Erythroblast (primary cell): ENCODE measurements at places on chromosomes 2 and 18.
A peak's percentile ranks its signal among the peaks of the same experiment; 100 is the strongest.

GRCh38 chr2:128497461-128497860 is 178.8 kb upstream of the HS6ST1 start:
- no peak for DNase-seq

- peak; percentile 64 for DNase-seq
These were observed 106.9 kb downstream of the FBXO15 start for GRCh38 chr18:74040459-74041332.

- DNase-seq: peak; percentile 2
These were observed 36.5 kb upstream of the CYTIP start for GRCh38 chr2:157480182-157480961.

DNA sequence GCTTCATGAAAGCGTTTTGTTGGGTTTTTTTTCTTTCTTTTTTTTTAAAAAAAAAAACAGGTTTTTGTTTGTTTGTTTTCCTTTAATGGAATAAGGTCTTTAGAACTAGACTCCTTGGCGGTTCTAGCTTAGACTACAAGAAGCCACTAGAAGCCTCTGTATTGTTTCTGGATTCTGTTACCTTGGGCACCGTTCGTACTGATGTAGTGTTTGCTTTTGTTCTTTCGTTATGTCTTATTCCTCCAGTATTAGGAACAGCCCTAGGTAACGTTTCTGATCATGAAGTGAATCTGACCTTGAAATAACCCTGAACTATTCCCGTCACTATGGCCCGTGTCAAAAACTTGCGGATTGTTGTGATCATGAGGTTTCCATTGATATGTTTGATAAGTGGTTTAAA is 164.6 kb downstream of the PTGR3 start:
- no peak for DNase-seq

DNA sequence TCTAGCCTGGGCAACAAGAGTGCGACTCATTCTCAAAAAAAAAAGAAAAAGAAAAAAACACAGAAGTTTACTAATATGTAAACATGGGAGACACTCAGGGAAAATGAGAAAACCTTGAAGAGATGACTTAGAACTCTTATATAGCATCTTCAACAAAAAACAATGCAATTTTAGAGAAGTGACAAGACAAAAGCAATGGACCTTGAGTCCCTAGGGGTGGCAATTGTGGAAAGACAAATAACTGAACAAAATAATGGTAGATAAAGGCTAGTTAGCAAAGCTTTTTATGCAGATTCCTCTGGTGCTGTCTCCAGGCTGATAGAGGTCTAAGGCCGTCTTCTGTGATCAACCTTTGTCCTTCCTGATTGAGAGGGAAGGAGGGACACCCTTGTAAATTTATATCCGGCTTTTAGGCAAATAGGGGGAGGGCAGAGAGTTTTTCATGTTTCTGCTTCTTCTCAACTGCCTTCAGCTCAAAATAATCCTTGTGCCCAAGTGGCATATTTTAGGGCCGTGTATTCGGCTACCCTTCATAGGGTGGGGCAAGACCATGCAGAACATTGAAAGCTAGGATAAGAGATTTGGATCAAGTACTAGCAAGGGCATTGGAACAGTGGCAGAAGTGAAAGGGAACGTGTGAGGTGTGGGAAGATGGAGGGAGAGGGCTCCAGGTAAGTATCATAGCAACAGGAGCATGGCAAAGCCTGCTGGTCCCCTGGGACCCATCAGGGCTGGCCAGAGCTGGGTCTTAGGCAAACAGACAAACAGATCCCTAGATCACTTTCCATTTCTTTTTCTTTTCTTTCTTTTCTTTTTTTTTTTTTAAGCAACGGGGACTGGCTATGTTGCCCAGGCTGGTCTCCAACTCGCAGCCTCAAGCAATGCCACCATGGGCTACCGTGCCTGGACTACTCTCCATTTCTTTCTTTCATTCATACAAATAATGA is 116.2 kb upstream of the STPG4 start:
- no peak for DNase-seq

DNA sequence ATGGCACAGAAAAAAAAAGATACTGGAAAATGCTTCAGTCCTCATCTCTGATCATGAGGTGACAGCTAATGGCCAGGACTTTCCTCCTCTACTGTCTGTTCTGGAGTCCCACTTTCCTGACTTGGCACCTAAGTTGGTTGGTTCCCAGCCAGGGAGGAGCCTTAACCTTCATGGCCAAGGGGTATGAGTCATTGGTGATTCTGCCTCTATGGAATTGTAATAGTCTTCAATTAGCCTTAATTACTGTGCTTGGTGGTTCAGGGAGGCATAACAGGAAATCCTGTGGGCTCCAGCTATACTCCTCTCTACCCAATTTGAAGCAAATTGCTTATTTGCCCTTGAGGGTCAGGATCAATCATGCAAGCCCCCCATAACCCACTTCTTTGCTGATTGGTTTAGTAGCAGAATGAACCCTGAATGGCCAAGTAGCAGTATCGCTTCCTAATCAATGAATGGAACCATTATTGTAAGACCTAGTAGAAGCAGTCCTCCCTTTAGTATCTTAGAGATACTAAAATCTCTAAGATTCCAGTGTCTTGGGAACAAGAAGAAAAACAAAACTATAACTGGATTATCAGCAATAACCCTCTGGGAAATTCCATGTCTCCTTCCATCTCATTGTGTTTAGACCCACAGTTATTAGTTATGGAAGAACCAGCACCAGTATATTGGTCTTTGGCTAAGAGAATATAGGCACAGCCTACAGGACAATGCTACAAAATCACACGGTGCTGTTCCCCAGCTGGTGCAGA is 109.0 kb downstream of the COL6A3 start:
- no peak for DNase-seq

GRCh38 chr2:169095621-169096105 is 26.3 kb downstream of the DHRS9 start:
- peak; percentile 5 for DNase-seq

GRCh38 chr2:15914596-15915385 is 25.6 kb upstream of the MYCN start:
- DNase-seq: no peak

DNA sequence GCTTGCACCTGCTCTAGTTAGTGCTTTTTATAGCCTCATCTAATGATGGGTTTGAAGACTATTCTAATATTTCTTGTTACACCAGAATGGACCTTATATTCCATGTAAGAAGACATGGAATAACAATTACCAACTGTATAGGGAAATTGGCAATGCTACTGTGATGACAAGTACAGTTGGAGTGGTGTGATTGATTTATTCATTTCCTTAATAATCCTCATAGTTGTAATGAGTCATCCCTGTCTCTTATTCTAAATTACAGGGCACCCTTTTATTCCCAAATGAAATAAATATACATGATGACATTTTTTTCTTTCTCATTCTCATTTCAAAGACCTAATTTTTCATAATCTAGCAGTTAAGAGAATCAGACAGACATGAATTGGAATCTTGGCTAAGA is 18.3 kb upstream of the TLK1 start:
- no peak for DNase-seq

GRCh38 chr2:119204525-119204924 is 19.1 kb upstream of the STEAP3 start:
- DNase-seq: no peak

DNA sequence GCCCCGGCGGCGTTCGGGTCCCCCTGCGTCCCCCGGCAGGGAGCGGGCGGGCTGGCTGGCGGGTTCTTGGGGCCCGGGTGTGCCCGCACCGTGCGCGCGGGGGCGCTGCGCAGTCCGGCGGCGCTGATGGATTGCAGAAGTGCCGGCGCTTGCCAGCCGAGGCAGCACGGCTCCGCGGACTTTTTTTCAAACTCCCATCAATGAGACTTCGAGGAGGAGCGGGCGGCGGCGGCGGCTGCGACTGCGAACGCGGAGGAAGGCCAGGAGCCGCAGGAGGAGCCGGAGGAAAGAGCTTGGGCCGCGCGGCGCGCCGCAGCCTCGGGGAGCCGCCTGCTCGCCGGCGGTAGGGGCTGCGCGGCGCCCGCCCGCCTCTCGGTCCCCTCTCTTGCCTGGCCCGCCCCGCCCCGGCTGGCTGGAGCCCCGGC is at the start of gene GLI2:
Gene GLI2 (plus strand): TSS at position 123 of the 425 bp plus-strand sequence. CDS start 61,453 bp downstream, outside the sequence.
- peak; percentile 75 for DNase-seq

DNA sequence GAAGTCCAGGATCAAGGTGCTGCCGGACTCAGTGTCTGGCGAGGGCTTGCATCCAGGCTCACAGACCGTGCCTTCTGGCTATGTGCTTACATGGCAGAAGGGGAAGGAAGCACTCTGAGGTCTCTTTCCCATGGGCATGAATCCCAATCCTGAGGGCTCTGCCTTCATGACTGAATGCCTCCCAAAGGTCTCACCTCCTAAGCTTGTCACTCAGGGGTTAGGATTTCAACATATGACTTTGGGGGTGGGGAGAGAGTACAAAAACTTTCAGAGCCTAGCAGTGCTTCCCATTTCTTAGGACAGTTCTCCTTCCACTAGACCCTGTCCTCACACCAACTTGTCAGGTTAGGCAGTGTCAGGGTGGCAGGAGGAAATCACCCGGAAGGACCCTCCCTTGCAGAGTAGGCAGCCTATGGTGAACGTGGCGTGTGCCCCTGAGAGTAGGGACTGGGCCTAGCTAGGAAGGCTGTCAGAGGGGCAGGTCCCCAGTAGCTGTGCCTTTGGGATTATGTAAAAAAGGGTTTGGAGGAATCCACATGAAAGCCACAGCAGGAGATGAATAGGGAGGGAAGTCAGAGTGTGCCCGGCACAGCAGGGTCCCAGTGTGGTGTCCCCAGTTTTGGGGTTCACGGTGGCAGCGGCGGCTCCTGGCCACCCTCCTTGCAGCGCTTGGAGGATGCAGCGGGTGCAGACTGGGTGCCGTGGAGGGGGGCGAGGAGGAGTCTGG is 233.3 kb downstream of the LDLRAD4 start:
- DNase-seq: no peak

GRCh38 chr2:137348301-137348700 is 583.0 kb downstream of the THSD7B start:
- DNase-seq: no peak

DNA sequence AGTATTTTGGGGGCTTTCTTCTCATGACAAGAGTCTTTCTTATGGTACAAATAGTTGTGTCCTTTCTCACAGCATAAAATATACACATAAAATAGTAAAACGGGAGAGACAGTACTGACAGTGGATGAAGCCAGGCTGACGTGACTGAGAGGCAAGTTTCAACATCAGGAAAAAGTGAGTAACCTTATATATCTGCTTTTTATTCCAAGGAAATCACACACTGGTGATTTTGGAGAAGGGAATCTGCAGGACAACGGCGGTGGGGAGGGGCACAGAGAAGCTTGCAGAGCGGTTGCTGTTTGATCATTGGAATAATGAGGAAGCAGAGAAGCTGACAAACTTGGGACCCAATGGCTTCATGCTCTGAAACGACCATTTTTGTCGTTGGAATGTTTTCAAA is 130.6 kb upstream of the ZNF236 start:
- no peak for DNase-seq

DNA sequence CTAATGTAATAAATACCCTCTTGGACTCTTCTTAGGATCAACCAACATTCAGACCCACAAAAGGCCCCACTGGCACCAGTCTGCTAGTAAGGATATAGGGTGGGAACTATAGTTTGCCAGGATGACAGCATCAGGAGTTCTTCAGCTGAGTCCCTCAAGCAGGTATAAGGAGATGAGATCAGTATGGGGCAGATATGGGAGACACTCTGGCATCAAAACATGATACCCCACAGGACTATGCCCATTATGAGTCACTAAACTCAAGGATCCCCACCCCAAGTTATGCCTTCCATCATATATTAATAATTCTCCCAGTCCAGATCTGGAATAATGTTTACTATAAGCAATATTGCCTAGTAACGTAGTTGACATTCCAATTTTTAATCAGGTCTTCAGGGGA is 83.1 kb upstream of the CCDC141 start:
- no peak for DNase-seq
